Muscle of arm (tissue), 14 donors: ENCODE measurements at places on chromosomes 5 and 9. TPM values are rescaled to one million over a fixed set of nuclear protein-coding genes. Genes with fewer than 3 reads are reported as not detected.

- no peak for DNase-seq
Measured at GRCh38 chr5:6581090-6581489, 51.8 kb downstream of the NSUN2 start.

DNA sequence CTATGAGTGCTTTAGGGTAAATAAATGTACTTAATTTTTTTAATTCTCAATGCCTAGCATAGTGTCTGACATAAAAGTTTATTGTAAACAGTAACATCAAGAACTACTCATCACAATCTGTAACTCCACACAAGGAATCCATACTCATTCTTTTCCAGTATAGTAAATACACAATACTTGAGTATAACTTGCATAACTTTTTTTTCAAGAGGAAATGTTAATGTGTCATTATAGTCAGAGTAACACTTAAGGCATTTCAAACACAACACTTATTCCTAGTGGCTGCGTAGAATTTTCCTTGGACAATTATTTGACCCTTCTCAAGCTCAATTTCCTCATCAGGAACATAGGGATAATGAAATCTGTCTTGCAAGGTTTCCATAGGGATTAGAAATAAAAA, 584.3 kb downstream of the CAAP1 start:
- DNase-seq, result no peak

DNA sequence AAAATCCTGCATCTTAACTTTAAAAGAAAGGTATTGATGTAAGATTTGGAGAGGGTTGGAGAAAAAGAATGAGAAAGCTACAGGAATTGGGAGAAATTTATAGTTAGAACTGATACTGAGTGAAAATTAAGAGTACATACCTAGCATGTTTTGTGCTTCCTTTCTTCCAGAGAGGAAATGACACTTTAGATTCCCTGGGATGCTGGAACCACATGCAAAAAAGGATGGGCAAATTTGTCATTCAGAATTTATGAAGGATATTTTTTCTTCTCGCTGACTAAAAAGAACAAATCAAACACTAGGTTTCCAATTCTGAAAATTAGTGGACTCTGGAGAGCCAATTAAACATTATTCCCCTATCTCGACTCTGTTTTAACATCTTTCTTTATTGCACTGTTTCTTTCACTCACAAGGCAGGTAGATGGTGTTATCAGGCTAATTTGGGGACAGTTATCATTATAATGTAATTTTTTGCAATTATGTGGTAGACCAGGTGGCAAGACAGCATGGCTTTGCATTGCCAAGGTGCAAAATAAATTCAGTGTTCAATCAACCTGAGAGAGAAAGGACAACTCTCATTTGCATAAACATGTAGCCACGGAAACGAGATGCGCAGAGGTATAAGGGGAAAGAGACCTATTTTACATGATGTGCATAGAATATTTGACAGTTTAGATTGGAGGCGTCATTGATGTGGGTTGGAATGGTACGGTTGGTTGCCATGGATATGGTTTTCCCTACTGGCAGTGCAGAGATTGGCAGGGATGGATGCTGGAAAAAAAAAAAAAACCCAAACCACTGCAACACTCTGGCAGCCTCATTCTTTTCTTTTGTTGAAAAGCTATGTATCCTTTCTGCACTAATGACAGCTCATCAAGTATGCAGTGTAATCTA, 320.4 kb upstream of the CCNH start:
- DNase-seq, result no peak

GRCh38 chr5:155017610-155018009, 4.1 kb downstream of the KIF4B start:
- no peak for DNase-seq

DNA sequence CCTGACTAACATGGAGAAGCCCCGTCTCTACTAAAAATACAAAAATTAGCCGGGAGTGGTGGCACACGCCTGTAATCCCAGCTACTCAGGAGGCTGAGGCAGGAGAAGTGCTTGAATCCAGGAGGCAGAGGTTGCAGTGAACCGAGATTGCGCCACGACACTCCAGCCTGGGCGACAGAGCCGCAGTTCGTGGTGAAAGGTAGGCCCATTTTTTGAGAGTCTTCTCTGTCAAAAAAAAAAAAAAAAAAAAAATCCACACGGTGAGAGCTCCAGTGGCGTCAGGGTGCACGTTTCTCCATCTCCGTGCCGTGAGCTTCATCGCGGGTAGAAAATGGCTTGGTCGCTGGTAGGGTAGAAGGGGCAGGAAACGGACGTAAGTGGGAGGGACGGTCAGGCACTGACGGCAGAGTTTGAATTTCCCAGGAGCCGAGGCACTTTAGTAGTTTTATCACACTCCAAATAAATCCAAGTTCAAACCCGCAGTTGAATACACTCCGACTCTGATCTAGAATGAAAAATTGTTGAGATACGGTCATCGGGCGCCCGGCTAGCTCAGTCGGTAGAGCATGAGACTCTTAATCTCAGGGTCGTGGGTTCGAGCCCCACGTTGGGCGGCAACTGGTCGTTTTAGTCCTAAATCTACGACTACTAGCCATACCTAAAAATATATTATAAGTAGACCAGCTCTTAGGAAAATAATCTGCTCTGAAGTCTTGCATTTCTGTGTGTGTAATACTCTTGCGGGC, 2.4 kb upstream of the TRIM7 start:
- peak; percentile 85 for DNase-seq

DNA sequence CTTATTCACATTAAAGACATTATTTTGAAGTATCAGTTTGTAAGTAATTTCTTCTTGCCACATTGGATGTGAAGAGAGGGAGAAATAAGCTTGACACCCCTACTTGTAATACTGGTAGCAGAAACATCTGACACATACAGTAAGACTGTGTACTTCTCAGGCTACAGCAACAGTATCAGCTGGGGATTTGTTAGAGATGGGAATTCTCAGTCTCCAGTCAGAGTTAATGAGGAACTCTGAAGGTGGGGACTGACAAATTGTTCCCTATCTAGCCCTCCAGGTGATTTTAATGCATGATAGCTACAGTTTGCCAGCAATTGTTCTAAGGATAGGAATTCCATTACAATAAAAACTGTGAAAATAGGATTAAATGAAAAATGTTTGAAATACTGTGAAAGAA, 524.8 kb downstream of the PRR16 start:
- no peak for DNase-seq

DNA sequence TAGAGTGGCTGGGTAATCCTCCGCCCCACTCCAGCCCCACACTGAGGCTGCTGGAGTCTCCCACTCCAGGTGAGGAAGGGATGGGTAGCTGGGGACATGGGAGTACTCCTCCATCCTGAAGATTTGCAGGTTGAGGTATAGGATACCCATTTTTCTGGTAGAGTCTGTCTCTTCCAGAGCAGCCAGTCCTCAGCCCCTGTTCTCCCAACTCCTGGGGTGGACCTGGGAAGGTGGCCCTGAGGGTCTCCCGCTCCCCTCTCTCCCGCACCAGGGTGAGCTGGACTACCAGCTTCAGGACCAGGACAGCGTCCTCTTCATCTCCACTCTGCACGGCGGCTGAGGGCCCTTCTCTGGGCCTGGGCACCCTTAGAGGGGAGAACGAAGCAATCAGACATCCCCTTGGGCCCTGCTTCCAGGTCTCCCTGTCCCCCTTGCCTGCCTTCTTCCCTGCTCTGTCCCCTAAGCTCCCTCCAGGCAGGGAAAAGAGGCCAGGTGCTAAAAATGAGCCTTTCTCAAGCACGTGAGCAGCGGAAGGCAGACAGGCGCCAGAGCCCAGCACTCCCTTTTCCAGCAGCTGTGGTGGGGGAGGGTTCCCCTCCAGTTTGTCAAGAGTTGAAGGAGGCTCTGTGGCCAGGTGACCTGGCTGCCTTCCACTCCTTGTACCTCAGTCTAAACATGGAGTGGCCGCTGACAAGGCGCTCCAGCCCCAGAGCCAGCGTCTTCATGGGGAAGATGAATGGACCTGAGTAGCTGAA, 18.4 kb downstream of the URM1 start:
- DNase-seq, result no peak

DNA sequence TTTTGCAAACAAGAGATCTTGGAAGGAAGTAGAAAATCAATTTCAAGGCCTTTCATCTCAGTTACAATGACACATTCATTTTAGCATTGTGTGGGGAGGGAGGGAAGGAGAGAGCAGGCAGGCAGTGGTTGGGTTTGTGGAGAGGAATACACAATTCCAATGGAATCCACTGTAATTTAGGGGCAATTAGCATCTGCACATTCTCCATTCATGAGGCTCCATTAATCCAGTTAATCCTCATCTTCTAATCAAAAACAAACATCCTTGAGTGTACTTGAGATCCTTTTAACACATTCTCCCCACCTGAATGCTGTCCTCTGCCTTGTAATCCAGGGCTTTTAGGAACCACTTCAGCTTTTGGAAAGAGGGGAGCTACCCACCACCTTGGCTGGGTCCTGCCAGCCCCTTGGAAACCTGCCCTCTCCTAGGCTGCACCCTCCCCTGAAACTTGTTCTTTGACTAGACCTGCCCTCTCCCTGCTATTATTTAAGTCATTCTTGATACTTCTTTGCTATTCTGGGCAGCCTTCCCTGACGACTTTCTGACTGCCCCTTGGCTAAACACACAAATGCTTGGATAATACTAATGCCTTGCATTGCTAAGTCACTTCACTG, 271.2 kb downstream of the SLIT3 start:
- no peak for DNase-seq

The BTNL3 gene
- polyA plus RNA-seq, result 0.07 TPM

The SLC4A9 gene
- polyA plus RNA-seq, result not detected

The LRRC14B gene
- 22.5 TPM for polyA plus RNA-seq

The SLC46A2 gene
- polyA plus RNA-seq, result 0.18 TPM

The SAXO1 gene
- polyA plus RNA-seq, result 0.11 TPM

The PCDHA8 gene
- not detected for polyA plus RNA-seq

The DMXL1 gene
- 23.1 TPM for polyA plus RNA-seq

The CDH9 gene
- polyA plus RNA-seq, result 0.32 TPM
